CD8-positive, alpha-beta T cell (primary cell): ENCODE measurements at places on chromosomes 1 and 21. TPM values are rescaled to one million over a fixed set of nuclear protein-coding genes. Genes with fewer than 3 reads are reported as not detected.

DNA sequence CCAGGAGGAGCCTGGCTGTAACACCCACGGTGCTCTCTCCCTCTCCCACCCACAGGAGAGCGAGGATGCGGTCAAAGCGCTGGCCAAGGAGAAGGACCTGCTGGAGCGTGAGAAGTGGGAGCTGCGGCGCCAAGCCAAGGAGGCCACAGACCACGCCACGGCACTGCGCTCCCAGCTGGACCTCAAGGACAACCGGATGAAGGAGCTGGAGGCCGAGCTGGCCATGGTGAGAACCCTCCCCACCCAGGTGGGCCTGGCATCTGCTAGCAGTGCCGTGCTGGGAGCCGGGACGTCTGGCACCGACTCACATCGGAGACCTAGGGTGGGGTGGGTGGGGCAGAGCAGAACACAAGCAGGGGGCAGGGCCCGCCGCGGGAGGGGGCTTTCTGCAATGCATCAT lies 109.6 kb upstream of the TMEM51 start:
- DNase-seq = no peak

DNA sequence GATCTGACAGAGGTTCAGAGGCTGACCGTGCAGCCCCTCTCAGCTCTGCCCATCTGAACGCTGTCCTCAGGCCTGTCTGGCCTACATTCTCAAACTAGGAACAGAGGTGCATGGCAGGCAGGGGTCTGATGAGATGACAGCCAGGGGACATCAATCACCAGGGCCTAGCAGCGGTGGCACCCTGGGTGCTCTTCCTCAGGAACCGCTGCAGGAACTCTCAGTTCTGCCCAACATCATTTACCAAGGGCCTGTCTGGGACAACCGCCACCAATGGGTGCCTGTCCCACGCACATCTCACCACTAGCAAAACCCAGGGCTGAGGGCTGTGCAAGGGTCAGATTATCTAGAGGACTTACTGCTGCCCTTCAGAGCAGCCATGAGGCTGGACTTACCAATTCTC lies 245.7 kb downstream of the TOMM20 start:
- no peak for DNase-seq

GRCh38 chr21:42047821-42048613 lies 23.1 kb upstream of the UMODL1 start:
- DNase-seq = no peak

GRCh38 chr1:239732770-239733169 lies 346.4 kb downstream of the CHRM3 start:
- DNase-seq = no peak

- no peak for DNase-seq
Measured at GRCh38 chr1:156233426-156234127, 8.4 kb upstream of the BGLAP start.

The ASAP3 gene
- total RNA-seq = 0.81 TPM

DNA sequence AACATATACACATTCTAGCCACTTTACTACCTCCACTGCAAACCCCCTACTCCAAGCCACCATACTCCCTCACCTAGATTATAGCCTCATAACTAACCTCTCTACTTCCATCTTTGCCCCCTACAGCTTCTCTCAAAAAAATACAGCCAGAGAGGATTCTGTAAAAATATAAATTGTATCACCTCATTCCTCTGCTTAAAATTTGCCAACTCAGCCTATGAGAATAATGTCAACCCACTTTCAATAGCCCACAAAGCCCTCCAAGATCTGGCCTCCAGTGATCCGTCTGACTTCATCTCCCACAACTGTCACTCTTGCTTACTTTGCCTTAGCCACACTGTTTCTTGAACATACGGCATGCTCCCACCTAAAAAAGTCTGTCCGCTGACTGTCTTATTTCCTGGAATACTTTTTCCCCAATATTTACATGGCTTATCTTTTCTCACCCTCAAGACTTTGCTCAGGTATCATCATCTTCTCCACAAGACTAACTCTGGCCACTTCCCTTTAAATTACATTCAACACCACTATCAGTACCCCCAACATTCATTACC lies 21.5 kb downstream of the NME7 start:
- no peak for DNase-seq

The FCRL3 gene
- 5.5 TPM for total RNA-seq

DNA sequence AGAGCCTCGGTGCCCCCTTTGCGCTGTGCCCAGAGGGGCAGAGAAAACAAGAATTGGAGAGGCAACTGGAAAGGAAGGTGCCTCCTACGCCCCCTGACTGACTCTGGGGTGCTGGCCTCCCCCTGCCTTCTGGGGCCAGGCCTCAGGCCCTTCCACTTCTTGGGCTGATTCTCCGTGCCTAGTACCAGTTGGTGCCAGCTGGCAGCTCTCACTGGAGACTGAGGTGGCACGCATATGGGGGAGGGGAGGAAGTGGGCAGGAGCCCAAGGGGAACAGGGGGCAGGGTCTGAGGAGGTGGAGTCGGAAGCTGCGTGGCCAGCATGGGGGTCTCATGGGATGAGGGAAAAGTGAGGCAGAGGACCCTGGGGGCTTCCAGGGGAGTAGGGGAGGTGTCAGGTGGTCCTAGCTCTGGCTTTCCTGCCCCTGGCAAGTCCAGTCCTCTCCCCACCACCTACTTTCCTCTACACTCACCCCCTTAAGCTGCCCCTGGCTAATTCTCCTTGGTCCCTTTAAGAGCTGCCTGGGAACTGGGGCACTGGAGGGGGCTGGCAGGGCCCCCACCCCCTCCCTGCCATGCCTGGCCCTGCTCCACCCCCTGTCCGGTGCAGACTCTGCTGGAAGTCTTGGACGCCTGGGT lies 6.5 kb upstream of the SEMA4A start:
- DNase-seq = no peak

- no peak for DNase-seq
Measured at GRCh38 chr1:219773775-219774174, 154.6 kb downstream of the SLC30A10 start.

DNA sequence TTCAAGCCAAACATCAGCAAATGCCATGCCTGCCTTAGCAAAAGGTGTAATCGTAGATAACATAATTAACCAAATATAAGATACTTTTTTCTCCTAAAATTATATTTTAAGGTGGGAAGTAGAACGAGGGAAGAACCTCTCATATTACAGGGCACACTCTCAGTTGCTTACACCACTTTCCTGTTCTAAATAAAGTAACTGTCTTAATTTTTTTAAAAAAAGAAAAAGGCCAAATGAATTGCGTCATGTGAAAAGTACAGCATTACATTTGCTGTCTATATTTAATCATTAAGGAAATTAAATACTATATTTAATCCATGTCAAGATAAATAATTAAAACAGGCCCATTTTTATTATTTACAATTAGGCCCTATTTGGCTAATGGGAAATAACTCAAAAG lies 23.7 kb downstream of the JAK1 start:
- DNase-seq = no peak

DNA sequence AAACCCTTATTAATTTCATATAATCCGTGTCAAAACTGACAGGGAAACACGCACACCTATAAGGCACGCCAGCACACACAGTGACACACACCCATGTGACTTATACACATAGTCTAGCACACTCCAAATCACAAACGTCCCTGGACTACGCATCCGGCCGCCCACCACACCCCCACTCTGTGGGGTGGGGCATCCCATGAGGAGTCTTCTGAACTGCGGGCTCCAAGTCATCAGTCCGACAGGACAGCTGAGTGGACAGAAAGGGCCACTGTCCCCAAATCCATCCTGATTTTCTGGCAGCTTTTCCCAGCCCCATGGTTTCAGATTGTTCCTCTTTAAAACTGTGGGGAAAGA lies 829 bp downstream of the PEA15 start:
- DNase-seq = peak; percentile 74

The LYSMD1 gene
- total RNA-seq = 0.94 TPM

DNA sequence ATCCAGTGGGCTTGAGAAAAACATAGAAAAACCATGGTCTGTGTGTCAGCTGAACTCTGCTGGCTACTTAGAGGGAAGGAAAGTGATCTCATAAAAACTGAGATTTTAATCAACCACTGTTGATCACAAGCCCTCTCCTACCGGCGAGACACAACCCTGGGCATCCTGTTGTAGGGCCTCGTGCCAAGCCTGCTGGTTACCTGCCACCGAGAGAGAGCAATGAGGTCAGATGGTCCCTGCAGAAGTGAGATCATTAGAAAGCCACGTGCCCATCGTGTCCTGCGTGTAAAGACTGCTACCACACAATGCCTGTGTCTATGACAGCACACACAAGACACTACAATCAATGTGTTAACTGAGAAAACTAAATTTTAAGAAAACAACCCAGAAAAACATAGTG lies 41.7 kb upstream of the GPR153 start:
- no peak for DNase-seq

The OR2T11 gene
- total RNA-seq = not detected

The DPT gene
- total RNA-seq = not detected

GRCh38 chr1:16187748-16188401 lies 24.6 kb downstream of the ARHGEF19 start:
- DNase-seq = peak; percentile 89

GRCh38 chr21:45822429-45823099 lies 159.0 kb upstream of the COL6A1 start:
- no peak for DNase-seq

DNA sequence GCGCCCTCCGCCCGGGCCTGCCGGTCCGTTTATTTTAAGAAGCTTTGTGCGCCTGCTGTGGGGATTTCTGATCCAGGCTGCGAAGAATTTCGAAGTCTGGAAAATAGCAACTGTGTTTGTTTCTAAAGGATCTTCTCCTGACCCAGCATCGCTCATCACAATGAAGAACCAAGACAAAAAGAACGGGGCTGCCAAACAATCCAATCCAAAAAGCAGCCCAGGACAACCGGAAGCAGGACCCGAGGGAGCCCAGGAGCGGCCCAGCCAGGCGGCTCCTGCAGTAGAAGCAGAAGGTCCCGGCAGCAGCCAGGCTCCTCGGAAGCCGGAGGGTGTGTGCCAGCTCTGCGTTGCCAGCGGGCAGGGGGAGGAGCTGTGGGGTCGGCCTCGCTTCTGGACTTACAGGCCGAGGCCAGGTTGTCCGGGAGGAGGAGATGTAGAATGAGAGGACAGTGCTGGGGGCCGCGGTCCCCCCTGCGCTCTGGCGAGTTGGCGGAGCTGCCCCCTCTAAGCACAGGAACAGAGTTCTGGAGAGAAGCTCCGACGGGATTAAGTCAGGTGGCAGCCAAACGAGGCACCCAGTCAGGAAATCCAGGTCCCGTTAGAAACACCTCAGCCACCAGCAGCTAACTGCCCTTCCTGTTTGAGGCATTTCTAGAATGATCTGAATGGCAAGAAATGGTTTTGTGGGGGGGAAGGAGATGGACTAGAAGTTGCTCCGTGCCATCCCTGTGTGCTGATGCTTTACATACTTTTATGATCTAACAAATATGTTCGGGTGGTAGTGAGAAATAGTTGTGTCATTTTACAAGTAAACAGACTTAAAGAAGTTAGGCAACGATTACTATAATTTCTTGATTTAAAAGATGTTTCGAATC lies 948 bp downstream of the TXLNA start:
- DNase-seq = peak; percentile 33

The SFPQ gene
- total RNA-seq = 841 TPM

DNA sequence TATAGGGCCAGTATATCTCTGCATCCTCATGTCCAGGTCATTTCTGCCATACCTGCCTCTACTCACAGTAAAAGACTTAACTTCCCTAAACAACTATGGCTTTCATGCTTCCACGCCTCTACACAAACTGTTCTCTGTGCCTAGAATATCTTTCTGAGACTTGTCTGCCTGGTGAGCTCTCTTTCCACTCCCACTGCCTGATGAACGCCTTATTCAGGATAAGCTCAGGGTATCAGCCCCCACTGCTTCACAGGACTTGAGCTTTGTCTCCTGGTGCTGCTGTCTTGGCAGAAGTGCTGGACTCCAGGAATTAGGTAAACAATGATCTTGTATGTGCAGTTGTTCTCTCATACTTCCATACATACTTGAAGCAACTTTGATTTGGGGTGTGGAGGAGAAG lies 4.8 kb upstream of the DDX20 start:
- DNase-seq = peak; percentile 19

GRCh38 chr21:43190544-43190943 lies 21.7 kb downstream of the CRYAA start:
- no peak for DNase-seq

The MYCL gene
- total RNA-seq = 0.22 TPM

- DNase-seq = no peak
Measured at GRCh38 chr1:78410643-78411042, 80.1 kb upstream of the PTGFR start.

DNA sequence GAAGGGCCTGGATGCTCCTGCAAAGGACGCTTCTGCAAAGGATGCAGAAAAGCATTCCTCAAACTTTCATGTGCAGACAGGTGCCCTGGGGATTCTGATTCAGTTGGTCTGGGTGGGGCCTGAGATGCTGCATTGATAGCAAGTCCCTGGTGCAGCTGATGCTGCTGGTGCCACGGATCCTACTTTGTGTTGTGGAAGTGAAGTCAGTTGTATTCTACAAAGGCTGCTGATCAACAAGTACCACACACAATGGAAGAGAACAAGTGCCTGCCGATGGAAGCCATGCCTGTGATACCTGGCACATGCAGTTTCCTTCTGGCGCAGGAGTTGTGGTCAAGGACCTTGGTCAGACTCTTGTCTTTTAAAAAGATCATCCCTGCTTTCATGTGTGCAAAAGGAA lies 478.8 kb downstream of the CAMTA1 start:
- DNase-seq = no peak

DNA sequence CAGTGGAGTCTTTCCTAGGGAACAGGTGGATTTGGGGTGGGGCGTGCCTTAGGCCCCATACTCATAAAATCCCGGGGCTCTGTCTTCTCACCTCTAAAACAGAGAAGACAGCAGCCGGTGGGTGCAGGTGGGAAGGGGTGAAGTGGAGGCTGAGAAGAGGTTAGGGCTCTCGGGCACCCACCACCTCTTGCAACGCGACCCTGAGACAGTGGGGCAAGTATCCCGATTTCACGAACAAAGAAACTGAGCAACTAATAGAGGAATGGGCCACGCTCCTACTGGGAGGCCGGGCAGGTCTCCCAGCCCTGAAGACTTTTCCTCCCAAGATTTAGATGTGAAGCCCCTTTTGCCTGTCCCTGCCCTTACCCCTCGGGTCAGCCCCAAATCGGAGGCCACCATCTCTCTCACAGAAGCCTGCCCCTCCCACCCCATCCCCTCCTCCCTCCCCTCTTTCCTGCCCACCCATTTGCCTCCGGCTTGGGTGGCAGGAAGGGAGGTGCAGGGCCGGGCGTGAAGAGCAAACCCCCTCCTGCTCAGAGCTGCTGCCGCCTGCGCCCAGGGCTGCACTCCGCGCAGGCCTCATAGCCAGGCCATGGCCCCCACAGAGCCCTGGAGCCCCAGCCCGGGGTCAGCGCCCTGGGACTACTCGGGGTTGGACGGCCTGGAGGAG lies at the start of gene GPR25:
Gene GPR25, plus strand, starts transcription at position 536 of the 670 bp plus-strand sequence. Its CDS starts 57 bp downstream, at position 593.
- no peak for DNase-seq

The HTR6 gene
- 0.87 TPM for total RNA-seq

GRCh38 chr1:232655028-232655745 lies 25.3 kb upstream of the SIPA1L2 start:
- DNase-seq = no peak

The OLIG1 gene
- total RNA-seq = not detected

The C1orf167 gene
- total RNA-seq = not detected

DNA sequence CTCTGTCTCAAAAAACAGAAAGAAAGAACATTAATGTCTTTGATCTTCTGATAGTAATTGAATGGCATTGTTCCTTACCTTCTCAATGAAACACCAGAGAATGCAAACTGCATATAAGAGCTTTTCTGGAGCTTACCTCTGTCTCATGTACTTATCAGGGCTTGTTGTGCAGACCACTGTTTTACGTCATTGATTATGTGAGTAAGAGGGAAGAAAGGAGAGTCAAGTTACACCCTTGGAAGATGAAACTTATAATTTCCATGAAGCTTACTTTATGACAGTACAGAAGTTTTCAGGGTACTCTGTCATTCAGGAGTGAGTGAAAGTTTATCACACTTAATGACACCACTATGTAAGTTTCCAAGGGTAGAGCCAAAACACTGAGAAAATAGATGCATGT lies 49.0 kb upstream of the MAB21L3 start:
- no peak for DNase-seq

- DNase-seq = peak; percentile 80
Measured at GRCh38 chr21:44930543-44930981, 9.3 kb upstream of the SLX9 start.
